Sigmoid colon (tissue), 7 donors: ENCODE measurements at places on chromosomes 12 and 14. TPM values are rescaled to one million over a fixed set of nuclear protein-coding genes. Genes with fewer than 3 reads are reported as not detected.

The NTF3 gene
- not detected for polyA plus RNA-seq

The IGF1 gene
- 7.4 TPM for polyA plus RNA-seq

The CLEC1B gene
- not detected for polyA plus RNA-seq

The IQSEC3 gene
- polyA plus RNA-seq: not detected

The CD69 gene
- 31.4 TPM for polyA plus RNA-seq

The KRT83 gene
- not detected for polyA plus RNA-seq

The TBX5 gene
- polyA plus RNA-seq: not detected

The ACVRL1 gene
- polyA plus RNA-seq: 83.6 TPM

The TMEM30B gene
- polyA plus RNA-seq: 21.0 TPM

The NXPH4 gene
- polyA plus RNA-seq: not detected

The TROAP gene
- 5.1 TPM for polyA plus RNA-seq

The YBX3 gene
- 244 TPM for polyA plus RNA-seq

The RNASE2 gene
- 3.1 TPM for polyA plus RNA-seq

The IL23A gene
- 3.6 TPM for polyA plus RNA-seq

The WASHC4 gene
- 10.2 TPM for polyA plus RNA-seq

The SLC5A8 gene
- polyA plus RNA-seq: 0.22 TPM

The MYO1H gene
- polyA plus RNA-seq: not detected

The MANSC1 gene
- polyA plus RNA-seq: 7.2 TPM

The OR4E2 gene
- polyA plus RNA-seq: not detected

The OR5AU1 gene
- polyA plus RNA-seq: not detected

The PRIM1 gene
- polyA plus RNA-seq: 11.0 TPM
